ENCODE measurements at places on chromosomes 16 and 17.

- no peak for DNase-seq
Measured at GRCh38 chr16:83681381-83681956, 126.3 kb upstream of the HSBP1 start.

DNA sequence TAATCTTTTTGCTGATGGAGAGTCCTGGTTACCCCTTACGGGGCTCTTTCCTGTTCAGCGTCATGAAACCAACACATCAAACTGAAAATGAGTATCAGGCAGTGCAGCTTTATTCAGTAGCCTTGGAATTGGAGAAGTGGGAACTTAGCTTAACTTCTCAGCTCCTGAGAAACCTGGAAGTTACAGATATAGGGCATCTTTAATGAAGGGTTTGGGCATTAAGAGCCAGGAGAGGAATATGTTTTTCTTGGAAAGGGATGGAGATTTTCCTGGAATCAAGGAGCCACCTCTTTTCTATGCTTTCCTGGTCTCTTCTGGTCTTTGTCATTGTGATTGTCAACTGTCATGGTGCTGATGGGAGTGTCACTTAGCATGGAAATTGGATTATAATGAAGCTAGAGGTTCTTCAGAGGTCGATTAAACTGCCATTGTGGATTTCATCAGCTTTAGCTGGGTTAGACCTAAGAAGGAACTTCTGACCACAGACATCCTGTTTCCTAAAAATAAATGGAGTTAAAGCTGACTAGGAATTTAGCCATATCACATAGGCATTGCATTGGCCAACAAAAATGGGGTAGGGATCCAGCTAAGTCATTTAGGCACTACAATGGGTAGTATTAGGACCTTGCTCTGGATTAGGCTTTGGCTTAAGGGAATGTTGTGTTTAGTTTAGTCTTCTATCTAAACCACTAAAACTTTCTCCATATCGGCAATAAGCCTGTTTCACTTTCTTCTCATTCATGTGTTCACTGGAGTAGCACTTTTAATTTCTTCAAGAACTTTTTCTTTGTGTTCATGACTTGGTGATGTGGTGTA lies 186.4 kb downstream of the BCAS3 start:
- DNase-seq: no peak

GRCh38 chr17:41223821-41224220 lies 2.6 kb upstream of the KRTAP9-2 start:
- DNase-seq: no peak

DNA sequence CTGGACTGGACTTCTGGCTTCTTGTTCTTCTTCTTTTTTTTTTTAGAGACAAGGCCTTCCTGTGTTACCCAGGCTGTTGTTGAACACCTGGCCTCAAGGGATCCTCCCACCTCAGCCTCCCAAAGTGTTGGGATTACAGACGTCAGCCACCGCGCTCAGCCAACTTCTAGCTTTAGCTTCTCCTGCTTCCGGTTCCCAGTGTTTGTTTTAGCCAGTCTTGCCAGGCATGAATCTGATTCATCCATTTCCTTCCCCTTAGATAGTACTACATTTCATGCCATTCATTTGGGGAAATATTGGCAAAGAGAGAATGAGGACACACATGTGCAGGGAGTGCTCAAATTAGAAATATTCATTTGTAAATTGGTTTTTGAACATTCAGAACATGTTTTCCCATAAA lies 12.1 kb upstream of the NDUFAB1 start:
- DNase-seq: no peak

DNA sequence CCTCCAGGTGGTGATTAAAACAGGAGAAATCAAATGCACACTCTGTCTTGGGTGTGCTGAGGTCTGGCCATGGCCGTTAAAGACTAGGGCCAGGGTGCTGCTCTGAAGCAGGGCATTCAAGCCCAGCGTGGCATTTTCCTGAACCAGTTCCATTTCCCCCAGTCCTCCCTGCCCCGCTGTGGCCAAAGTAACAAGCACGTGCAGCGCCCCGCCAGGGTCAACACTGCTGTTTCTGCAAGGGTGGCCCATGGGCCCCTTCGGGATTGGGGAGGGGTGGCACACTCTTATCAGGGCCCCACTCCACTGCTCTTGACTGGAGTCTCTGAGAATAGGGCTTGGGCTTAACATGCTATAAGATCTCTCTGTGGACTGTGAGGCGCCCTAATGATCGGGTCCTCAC lies 72.9 kb downstream of the IL21R start:
- DNase-seq: no peak

- no peak for DNase-seq
Measured at GRCh38 chr16:4749700-4750257, 15.4 kb downstream of the DNAAF8 start.

GRCh38 chr17:32268734-32269288 lies 3.2 kb downstream of the RHBDL3 start:
- no peak for DNase-seq

DNA sequence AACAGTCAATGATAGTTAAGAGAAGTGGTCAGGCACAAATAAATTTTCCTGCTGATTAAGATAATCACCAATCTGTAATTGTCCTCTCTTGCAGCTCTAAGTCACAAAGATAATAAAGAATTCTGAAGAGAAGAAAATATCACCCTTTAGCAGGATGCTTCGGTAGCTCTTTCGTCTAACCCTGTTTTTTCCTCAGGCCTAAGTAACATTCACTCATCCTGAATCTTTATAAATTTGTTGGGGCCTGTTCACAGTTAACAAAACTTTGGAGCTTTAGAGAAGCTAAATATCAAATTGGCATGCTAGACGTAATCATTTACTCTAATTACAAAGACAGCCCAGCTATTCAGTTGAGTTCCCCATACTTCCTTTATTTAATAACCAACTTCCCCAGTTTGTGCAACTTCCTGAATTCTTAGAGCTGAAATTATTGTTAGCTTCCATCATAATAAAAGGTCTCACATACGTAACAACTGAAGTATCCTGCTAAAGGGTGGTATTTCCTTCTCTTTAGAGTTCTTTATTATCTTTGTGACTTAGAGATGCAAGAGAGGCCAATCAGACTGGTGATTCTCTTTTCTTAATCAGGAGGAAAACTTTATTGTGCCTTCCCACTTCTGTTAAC lies 118.6 kb downstream of the TANGO6 start:
- no peak for DNase-seq

- DNase-seq: no peak
Measured at GRCh38 chr16:51615141-51615540, 464.1 kb upstream of the SALL1 start.

GRCh38 chr16:84514874-84515835 lies 10.7 kb upstream of the MEAK7 start:
- DNase-seq: peak; percentile 53

DNA sequence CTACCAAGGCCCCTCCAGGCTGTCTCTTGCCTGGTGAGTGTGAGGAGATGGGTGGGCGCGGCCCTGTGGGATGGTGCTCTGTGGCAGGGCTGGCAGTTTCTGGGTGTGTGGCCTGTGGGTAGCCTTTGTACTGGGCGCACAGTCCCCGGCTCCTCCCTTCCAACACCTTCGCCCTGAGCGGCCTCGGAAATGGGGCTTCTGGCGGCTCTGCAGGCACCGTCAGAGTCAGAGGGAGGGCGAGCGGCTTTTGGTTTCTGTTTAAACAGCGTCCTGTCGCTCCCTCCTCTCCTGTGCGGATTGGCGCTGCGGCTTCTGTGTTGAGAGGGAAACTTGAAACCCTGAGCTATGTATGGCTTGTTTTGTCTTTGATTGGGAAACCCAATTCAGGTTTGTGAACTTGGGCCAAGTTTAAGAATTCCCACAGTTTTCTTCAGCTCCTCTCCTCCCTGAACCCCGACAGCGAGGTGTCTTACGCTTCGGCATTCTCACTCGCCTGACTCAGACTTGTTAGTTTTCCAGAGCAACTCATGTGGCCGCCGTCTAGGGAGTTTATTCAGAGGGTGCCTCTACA lies 8.3 kb upstream of the ZNF750 start:
- no peak for DNase-seq

DNA sequence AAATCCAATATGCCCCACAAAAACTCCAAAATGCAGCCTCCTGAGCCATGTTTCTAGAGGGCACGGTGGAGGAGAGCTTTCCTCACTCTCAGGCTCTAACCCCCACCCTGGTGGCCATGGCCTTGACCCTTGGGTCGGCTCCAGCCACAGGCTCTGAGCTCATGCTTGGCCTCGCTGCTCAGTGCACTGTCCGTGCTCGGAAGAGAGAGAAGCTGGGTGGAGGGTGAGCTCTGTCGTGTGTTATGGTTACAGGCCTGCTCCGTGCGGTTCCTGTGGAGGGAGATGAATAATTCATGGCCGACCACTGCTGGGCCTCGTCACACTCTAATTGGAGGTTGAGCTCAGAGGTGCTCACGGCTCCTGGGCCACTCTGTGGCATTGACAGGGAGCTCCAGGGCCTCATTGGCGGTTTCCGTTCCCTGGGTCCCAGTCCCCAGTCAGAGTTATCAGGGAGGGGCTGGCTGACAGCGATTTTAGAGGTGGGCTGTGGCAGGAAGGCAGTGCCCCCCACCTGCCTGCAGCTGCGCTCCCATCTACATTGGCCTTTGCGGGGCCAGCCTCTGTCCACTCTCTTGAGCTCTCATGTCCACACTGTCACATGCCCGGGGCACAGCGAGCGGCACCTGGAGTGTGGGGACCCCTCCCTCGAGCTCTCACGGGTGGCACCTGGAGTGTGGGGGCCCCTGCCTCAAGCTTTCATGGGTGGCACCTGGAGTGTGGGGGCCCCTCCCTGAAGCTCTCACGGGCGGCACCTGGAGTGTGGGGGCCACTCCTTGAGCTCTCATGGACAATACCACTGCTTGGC lies 24.9 kb downstream of the ACSF3 start:
- DNase-seq: no peak

DNA sequence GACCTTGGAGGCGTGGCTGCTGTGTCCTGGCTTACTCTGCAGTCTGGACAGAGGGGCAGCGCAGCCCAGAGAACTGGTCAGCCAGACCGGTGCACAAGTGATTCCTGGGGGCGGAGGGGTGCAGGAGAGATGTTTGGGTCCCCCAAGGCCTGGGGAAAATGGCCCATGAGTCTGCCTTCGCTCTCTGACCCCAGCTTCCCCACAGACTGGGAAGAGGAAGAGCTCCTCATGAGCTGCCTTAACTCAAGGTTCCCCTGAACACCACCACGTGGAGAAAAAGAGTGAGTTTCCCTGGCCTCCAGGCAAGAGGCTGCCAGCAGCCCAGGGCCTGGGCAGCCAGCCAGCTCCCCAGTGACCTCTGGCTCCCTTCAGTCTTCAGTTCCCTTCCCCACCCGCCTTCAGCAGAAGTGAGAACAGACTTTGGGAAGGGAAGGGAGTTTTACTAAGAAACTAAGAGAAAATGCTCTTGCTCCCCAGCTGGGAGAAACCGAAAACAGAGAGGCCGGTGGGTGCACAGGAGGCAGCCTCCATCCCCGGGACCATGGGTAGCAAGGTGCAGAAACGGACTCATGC lies 2.0 kb upstream of the C17orf99 start:
- no peak for DNase-seq

DNA sequence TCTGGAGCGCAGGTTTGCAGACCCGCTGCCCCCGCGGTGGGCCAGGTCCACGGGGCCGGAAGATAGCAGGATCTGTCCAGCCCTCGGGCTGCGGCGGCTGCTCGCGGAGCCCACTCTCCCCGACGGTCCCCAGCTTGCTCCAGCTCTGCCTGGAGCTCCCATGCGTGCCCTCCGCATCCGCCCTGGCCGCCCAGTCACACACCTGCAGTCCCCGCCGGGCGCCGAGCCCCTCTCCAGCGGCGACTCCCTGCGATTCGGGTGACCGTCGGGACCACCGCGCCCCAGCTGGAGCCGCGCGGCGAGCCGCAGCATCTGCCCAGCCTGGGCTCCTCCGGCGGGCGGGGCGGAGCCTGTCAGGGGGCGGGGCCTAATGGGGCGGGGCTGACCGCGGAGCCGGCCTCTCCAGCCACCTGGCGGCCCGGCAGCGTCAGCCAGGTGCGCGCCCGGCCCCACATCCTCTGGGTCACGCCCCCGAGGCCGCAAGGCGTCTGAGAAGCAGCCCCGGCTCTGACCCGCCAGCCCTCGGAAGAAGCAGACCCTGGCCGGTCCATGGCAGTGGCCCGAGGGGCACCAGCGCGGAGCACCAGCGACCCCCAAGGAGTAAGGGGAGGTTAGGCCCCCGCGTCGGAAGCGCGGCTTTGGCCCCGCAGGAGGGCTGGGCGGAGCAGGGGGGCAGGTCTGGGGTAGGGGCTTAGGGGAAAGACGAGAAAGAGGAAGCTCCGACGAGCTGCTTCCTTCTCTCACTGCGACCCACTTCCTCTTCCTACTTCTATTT lies at the start of gene PIK3R5:
Gene PIK3R5, minus strand, starts transcription at position 314 of the 775 bp plus-strand sequence. CDS start 54,213 bp downstream, outside the sequence.
- DNase-seq: peak; percentile 76

GRCh38 chr16:79932572-79932971 lies 332.0 kb upstream of the MAF start:
- DNase-seq: no peak

GRCh38 chr16:67786491-67786890 lies 19.9 kb downstream of the RANBP10 start:
- DNase-seq: no peak

DNA sequence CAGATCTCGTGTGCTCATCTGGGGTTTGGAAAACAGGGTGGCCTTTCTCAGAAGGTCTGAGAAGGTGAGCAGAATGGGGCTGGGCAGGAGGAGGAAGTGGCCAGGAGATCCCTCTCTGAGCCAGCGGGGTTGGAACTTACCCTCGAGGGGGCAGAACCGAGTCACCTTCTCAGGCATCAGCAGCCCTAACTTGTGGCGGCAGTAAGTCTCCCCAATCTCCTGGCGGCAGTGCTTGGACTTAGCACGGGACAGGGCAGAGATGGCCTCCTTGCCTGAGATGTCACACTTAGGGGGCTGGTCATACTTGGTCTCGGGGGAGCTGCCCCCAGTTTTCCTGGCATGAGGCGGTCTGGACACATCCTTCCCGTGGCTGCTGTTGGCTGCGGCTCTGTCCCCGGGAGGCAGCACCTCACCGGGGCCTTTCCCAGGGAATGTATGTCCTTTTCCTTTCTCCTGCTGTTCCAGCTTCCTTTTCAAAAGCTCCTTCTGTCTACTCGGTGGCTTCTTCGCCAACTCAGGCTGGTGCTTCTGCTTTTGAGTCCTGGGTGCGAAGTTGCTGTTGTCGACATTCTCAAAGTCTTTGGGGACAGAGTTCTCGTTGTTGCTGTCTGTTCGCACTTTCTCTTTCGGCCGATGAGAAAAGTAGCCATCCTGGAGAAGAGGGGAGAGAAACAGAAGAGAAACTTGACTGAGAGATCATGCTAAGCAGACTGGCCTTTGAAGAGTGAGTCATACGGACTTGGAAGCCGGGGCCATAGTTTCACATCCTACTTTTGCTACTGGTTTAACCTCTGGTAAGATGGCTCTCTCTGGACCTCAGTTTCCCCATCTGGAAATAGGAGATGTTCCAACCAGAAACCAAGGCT lies 211.7 kb downstream of the XYLT1 start:
- DNase-seq: no peak
